ENCODE measurements at places on chromosomes 1 and 21.

- peak; percentile 70 for DNase-seq
These were observed 51.5 kb downstream of the MAP3K7CL start for GRCh38 chr21:29181799-29182470.

GRCh38 chr1:202192770-202193613 lies 607 bp upstream of the LGR6 start:
- DNase-seq: no peak

- DNase-seq: no peak
These were observed 51.6 kb upstream of the ZC3H11B start for GRCh38 chr1:219664310-219665029.

- DNase-seq: no peak
These were observed 84.4 kb upstream of the CNTN2 start for GRCh38 chr1:204958317-204959307.

DNA sequence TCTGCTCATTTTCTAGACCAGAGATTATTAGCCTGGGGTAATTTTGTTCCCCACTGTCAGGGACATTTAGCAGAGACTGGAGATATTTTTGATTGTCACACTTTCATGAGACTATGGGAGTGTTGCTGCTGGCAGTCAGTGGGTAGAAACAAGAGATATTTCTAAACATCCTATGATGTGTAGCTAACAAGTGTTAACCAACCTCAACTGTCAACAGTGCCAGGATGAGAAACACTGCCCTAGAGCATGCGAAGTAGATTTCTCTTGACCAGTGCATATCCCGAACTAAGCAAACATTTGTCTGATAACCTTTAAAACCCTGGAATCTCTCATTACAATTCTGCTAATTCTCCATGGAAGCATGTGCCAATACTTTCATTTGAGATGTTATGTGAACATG lies 607.4 kb upstream of the TMPRSS15 start:
- no peak for DNase-seq

- peak; percentile 38 for DNase-seq
These were observed 11.0 kb downstream of the YIPF1 start for GRCh38 chr1:53878492-53879105.

Data from AG09319 (cell line).